NCI-H774 (cell line): ENCODE measurements at places on chromosomes 4 and X.

DNA sequence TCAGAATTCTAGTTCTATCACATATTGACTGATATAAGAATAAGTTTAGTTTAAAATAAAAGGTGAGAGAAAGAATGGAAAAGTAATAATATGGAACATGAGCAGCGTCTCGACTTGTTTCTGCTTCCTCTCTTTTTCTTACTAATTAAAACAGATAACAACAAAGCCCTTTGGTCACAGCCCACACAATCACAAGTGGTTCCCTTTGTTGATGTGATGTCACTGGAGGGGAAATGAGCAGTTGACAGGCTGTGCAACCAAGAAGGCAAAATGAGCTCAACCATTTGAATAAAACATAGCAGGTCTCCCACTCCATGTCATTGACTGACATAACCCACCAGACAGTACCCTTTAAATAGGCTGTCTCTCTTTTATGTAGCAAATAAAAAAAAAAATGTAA is 342.5 kb upstream of the MAGEB2 start:
- no peak for DNase-seq

DNA sequence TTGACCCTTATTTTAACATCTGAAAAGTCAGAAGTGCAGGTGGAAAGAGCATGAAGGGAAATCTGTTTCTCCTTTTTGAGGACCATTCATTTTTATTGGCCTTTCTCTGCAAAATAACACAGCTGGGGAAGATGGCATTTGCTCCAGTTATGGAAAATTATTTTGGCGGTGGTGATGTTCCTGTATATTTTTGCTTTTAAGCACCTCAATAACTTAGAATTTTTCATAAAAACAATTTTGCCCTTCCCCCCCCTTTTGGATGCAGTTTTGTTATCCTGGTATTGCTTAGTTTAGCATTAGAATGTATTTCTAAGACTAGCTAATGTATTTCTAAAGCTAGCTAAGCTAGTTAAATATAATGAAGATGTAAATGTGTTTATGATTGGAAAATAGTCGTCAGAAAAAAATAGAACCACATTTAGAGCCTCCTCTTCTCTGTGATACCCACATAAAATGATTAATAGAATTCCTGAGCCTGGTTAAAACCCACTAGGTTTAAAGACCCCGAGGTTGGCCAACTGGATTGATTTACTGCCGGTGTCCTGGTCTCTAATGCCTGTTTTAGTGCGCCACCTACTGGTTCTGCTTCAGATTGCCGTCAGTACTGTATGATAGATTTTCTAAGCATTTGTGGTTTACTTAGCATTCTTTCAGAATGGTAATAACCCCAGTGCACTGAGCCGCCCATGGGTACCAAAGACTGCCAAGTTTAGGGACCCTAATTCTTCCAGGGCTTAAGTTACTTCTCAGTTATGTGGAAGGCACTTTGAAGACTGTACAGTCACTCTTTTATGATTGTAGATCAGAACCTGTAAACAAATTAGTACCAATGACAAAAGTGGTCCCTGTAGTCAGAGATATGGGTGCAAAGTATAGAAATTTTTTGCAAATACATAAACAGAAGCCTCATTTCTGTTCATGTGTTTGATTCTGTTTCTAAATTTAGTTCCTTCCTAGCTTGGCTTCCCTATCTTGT is 11.4 kb downstream of the KLF3 start:
- DNase-seq: peak; percentile 62

- no peak for DNase-seq
These were observed 5.6 kb downstream of the TMEM255A start for GRCh38 chrX:120305531-120306141.

- no peak for DNase-seq
These were observed 39.4 kb upstream of the NDP start for GRCh38 chrX:44012484-44013096.

GRCh38 chrX:151970661-151971060 is 3.8 kb downstream of the GABRE start:
- DNase-seq: no peak

- DNase-seq: no peak
These were observed 16.0 kb downstream of the CRLF2 start for GRCh38 chrX:1196436-1196835.

- no peak for DNase-seq
These were observed 489.3 kb downstream of the INPP4B start for GRCh38 chr4:142356801-142357200.

GRCh38 chr4:6562931-6563901 is 11.8 kb upstream of the MAN2B2 start:
- DNase-seq: no peak

DNA sequence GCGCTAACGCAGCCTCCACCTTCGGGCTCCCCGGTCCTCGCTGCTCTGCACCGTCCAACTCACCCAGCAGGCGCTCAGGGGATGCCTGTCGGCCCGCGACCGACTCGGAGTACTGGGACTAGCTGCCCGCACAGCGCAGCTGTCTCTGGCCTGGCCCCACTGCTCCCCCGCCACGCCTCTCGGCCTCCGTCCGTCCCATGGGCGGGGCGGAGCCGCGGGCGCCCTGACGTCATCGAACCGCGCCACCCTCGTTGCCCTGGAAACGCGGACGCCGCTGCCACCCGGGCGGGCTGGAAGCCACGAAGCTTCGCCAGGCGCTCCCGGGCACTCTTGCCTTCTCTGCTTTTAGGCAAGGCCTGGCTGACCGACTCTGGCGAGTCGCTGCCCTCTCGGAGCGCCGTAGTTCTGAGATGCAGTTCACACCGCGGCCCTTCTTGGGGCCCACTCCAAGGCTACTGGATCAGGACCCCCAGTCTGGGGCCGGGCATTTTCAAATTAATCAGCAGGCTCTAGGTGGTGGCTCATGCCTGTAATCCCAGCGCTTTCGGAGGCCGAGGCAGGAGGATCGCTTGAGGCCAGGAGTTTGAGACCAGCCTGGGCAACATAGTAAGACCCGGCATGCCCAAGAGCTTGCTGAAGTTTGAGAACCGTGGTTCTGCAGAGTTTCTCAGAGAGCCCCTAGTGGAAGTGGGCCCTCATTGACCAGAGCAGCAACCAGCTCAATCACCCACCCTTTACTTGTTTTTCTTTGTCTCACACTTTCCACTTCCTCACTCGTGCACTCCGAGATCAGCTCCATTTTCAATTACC is 12.0 kb downstream of the ACOX3 start:
- DNase-seq: peak; percentile 80

GRCh38 chr4:56859841-56860240 is 38.3 kb upstream of the SPINK2 start:
- DNase-seq: no peak

- DNase-seq: no peak
These were observed 57.3 kb upstream of the SHISA3 start for GRCh38 chr4:42339935-42340406.

DNA sequence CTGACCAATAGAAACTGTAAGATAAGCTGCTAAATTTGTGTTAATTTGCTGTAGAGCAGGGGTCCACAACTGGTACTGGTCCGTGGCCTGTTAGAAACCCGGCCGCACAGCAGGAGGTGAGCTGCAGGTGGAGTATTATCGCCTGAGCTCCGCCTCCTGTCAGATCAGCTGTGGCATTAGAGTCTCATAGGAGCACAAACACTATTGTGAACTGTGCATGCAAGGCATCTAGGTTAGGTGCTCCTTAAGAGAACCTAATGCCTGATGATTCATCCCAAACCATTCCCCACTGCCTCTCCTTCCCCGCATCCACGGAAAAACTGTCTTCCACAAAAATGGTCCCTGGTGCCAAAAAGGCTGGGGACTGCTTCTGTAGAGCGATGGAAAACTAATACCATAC is 19.7 kb downstream of the FBXW7 start:
- no peak for DNase-seq

DNA sequence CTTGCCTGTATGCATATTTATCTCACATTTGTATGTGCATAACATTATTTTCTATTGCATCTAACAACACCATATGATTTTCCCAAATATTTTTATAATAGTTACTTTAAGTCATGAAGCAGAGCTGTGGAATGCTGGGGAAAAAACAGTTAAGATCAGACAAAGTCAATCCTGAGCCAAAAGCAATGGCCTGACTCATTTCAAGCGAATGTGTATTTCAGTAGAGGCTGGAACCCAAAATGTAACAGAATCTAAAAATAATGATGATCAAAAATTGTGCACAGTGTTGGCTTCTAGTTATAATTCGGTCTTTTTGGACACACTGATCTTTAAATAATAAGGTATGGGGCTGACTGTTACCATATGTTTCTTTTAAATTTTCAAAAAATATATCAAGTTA is 516.2 kb upstream of the ADGRL3 start:
- DNase-seq: no peak

DNA sequence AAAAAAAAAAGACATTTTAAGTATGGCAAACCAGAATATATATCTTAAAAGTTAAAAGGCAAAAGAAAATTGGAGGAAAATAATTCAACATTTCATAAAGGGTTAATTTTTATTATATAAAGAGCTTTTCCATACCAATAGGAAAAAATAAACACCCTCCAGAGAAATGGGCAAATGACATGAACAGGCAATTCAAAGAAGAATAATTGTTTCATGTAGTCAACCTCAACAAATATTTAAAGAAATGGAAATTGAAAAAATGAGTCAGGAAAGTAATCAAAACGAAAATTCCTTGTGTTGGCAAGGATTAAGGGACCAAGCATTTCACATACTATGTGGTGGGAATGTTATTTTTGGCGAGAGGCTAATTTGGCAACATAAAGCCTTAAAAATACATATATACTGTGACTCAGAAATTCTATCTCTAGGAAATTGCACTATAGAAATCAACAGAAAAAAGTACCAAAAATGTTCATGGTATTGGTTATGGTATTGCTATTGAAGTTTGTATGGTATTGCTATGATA is 87.6 kb downstream of the HAUS3 start:
- DNase-seq: no peak

DNA sequence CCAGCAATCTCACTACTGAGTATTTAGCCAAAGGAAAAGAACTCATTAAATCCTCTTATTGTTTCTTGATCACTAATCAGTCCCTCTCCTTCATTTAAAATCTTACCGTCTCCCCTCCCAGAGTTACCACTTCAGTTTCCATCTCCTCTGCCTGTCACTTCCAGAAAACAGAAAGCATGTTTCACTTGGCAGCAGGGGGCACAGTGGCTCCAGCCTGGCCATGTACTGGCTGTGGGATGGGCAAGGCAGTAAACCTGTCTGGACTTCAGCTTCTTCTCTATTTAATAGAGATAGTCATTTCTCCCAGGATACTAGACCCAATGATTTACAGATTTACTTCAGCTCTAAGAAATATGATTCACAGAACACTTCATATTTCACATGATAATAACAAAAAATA is 63.2 kb downstream of the CD40LG start:
- DNase-seq: no peak

DNA sequence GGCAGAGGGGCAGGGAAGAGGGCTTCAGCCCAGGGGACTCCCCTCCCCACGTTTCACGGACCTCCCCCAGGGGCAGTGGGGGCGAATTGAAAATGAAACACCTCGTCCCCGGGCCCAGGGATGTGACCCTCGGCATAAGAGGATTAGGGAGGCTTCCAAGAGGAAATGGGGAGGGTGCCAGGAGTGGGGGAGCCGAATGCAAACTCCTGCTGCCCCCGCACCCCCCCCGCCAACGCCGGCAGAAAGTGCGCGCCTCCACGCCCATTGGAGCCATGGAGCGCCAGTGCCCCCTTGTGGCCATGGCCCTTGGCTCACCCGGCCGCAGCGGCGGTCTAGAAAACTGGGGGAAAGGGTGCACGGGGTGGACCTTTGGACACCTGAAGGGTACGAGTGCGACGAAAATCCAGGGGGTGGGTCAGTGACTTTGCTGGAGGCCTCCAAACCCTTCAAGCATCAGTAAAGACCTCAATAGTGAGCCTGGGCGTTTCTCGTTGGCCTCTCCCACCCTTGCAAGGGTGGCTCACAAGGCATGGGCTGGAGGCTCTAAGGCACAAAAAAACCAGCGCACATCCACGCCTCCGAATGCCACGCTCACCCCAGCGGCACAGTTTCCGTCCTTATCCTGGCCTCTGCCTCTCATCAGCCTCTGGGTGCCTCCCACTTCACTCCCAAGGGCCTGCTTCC is 120.8 kb upstream of the PJA1 start:
- DNase-seq: peak; percentile 1

DNA sequence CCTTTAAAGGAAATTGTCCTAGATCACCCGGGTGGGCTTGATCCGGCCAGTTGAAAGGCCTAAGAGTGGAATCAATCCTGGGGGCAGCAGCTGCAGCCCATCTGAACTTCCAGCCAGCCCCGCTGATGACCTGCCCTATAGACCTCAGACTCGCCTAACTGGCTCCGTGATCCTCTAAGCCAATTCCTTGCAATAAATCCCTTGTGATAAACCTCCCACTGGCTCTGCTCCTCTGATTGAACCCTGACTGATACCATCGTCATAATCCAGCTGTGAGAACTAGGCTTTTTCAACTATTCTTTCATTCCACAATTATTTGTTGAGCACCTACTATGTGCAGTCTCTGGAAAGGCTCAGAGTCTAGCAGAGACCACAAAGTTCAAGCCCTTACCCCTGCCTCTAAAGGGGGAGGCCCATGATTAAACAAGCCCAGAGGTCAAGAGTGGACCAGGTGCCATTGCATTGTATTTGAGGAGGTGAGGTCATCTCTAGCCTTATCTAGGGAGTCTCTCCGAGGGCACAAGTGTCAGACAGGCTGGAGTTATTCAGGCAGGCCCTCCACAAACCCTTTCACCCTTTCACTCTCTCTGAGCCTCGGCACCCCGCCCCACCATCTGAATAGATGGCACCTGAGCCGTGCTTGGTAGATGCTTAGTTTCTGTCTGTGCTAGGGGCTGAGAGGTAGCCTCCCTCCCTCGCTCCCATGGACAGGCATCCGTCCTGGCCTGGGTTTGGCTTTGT is 20.5 kb upstream of the GPR78 start:
- no peak for DNase-seq

GRCh38 chr4:98510757-98511517 is 147.5 kb downstream of the TSPAN5 start:
- no peak for DNase-seq

- DNase-seq: no peak
These were observed 207.6 kb upstream of the HCCS start for GRCh38 chrX:10903523-10903922.

DNA sequence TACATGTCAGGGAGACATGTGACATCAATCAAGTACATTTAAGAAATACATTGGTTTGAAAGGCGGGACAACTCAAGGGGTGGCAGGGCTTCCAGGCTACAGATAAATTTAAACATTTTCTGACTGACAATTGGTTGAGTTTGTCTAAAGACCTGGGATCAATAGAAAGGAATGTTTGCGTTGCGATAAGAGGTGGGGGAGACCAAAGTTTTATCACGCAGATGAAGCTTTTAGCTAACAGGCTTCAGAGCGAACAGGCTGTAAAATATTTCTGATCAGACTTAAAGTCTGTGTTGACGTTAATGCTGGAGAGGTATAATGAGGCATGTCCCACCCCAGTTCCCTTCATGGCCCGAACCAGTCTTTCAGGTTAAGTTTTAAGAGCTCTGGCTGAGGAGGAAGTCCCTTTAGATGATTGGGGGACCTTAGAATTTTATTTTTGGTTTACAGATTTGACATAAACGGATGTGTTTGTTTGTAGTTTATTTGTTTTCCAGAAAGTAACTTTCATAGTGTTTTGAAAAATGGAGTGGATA is 346.7 kb upstream of the RASGEF1B start:
- DNase-seq: no peak

- no peak for DNase-seq
These were observed 44.1 kb downstream of the SLC16A2 start for GRCh38 chrX:74465424-74465823.

GRCh38 chrX:154775419-154776349 is 13.0 kb downstream of the DKC1 start:
- DNase-seq: no peak
